Activated effector memory CD4-positive, alpha-beta T cell treated with anti-CD3 and anti-CD28 coated beads, Interleukin-2, amount 50 U/mL, for 16 hours (primary cell): ENCODE measurements at places on chromosomes 2 and 18.

GRCh38 chr18:74370115-74370514, 54.5 kb downstream of the C18orf63 start:
- DNase-seq: no peak

DNA sequence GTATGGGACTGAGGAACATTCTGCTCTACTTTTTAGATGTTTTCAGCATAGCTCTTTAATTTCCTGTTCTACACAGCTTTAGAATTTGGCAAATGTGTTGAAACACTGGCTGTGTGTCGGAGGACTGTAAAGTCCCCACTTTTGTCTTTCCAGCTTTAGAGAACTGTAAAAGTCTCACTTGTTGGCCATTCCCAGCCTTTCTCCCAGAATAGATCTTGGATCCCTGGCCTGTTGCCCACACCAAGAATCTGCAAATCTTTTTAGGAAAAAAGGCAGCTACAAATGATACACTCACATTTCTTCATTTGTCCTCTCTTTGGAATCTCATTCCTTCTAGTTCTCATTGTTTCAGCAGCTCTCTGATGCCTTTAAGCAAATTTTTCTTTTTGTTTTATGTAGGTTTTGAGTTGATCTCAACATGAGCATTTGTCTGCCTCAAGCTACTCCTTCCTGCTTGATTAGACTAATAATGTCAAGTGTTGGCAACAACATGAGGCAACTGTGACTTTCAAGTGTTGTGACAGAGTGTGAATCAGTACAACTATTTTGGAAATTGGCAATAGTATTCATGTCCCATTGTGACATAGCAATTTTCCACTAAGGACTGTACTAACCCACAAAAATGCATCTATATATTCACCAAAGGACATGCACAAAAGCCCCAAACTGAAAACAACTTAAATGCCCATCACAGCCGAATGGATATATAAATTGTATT, 610.8 kb downstream of the EPHA4 start:
- DNase-seq: no peak

DNA sequence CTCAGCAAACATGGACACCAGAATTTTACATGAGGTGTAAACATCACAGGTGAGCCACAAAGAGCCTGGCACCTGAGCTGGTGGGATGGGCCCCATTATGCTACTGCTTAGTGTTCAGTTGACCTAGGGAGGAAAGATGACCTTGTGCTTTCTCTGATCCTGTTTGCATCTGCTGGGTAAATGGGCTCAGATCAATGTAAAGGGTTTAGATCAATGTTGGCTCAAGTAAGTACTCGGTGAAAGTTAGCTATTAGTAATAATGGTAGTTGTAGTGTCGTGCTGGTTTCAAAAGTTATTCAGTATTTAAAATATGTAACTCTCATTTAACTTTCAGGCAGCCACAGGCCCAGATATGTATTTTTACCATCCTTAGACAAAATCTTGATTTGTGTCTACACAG, 19.8 kb downstream of the ABHD3 start:
- no peak for DNase-seq

- no peak for DNase-seq
These were observed 14.0 kb downstream of the PXDN start for GRCh38 chr2:1730015-1730927.

DNA sequence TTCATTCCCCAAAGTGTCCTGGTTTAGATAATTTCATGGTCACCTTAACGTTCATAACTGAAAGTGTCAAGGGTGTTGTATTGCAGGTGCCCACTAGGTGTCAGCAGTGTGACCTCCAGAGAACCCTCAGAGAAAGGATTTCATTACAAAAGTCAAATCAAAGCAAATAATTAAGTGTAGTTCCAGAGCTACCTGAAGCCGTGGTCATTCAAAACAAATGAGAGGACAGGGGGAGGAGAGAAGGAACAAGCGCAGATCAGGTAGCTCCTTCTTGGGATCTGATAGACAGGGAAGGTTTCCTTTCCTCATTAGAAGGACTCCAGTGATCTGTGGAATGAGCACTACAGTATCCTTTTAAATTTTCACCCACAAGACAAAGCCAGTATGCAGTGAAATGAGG, at the start of gene SLC9A4:
TSS of gene SLC9A4 (plus strand) at position 207 of the 400 bp plus-strand sequence. CDS start 534 bp downstream, outside the sequence.
- peak; percentile 82 for DNase-seq

- DNase-seq: no peak
These were observed 47.8 kb downstream of the DYM start for GRCh38 chr18:49412679-49413078.

- DNase-seq: no peak
These were observed 41.6 kb downstream of the GPR155 start for GRCh38 chr2:174445248-174445647.

DNA sequence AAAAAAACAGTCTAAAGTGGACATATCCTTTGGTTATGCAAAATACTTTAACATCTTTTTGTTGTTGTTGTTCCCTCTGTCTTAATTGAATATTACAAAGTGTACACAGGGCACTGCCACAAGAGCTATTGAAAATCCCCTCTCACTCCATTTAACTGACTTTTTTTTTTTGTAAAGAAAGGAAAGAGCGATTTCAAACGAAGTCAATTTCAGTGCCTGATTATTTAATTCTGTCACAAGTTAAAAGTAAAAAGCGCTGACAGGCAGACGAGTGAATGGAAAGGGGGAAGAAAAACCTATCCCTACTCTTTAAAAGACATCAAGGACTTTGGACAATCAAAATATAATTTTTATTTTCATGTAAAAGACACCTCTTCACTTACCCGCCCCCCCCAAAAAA, 1.9 kb downstream of the FIGN start:
- no peak for DNase-seq

DNA sequence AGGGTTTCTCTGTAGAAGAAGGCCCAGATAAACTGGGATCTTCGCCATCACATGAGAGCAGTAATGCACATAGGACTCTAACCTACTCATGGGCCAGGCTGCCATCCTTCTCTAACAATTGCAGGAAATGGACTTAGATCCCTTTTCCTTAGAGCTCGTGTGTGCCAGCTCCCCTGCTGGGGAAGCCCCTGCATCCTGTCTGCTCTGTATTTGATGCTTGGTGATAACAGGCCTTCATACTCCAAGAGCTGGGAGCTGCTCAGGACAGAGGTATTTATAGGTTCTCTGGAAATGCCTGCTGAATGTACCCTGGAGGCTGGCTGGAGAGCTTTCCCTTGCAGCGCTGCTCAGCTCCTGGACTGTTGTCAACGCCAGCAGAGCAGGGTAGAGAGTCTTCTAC, 249.6 kb downstream of the MTX2 start:
- no peak for DNase-seq

GRCh38 chr2:1612391-1613077, 131.8 kb downstream of the PXDN start:
- DNase-seq: peak; percentile 24

DNA sequence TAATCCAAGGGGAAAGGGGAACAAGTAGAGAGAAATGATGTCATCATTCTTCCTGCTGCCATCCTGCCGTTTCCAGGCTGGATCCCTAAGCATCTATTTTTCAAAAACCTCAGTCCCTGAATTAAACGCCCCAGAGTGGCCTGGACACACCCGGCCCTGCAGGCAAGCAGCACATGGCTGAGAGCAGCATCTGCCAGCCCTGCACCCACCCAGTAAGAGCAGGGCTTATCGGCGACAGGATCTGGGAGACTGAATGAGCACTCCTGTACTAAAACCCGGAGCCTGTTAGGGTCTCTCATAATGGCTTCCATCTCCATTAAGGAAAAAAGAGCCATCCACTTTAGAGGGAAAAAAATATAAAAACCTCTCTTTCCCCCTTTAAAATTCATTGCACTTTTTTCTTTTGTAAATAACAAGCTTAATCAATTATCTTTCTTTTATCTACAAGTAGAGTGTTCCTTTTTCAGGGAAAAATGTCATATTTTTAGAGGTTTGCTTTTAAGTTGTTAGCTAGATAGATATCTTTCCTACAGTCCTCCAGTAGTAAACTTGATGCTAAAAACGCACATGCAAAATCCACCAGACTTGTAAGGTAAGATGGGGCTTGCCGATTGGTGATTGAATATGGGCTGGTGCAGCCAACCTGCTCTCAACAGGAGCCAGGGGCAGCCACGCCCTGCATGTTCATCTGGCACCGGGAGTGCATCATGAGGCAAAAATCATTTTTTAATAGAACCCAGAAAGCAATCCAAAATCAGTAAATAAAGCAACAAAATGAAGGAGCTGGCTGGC, 457.8 kb downstream of the EIPR1 start:
- no peak for DNase-seq

- DNase-seq: no peak
These were observed 567.2 kb downstream of the MBD2 start for GRCh38 chr18:53657257-53657656.

- DNase-seq: no peak
These were observed 141.9 kb upstream of the CTAGE1 start for GRCh38 chr18:22559414-22560274.

- no peak for DNase-seq
These were observed 647.7 kb downstream of the BCL11A start for GRCh38 chr2:59905731-59906130.

DNA sequence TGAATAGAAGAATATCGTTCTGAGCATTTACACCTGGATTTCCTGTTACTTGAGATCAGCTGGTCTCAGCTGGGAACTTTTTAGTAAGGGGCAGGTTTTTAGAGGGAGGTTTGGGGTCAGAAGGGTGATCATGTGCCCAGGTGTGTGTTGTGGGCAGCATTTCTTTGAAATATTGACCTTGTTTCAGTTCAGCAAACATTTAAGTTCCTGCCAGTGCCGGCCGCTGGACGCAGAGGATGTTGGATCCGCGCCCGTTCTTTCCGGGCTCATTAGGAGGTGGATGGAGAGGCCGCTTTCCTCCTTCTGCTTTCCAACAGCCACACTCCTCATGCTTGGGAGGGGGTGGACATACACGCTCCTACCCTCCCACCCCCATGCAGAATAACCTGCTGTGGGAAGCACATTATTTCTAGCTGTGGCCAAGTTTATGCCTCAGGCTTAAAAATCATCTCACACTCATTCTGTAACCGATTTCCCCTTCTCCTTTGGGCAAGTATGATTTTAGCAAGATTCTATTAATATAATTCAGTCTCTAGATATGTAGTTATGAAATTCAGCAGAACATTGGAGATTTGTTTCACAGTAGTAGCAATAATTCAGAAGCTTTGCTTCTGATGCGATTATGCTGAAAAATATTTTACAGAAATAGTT, 131.4 kb downstream of the ZNF236 start:
- DNase-seq: no peak

- no peak for DNase-seq
These were observed 230.7 kb upstream of the SYT4 start for GRCh38 chr18:43507842-43508481.

- DNase-seq: no peak
These were observed 94.4 kb upstream of the NEUROD1 start for GRCh38 chr2:181774685-181775084.

DNA sequence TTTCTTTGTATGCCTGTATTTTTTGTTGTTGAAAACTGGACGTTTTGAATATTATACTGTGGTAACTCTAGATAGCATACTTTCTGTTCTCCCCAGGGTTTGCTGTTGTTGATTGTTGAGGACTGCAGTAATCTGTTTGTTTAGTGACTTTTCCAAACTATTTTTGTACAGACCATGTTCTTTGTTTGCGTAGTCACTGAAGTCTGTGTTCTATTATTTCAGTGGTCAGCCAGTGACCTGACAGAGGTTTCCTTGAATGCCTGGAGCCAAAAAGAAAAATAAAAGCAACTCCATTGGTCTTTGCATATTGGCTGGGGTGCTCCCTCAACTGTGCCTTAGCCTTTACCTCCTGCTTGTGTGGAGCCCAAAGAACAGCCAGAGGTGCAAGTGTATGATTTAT, 42.7 kb upstream of the PHLPP1 start:
- no peak for DNase-seq

DNA sequence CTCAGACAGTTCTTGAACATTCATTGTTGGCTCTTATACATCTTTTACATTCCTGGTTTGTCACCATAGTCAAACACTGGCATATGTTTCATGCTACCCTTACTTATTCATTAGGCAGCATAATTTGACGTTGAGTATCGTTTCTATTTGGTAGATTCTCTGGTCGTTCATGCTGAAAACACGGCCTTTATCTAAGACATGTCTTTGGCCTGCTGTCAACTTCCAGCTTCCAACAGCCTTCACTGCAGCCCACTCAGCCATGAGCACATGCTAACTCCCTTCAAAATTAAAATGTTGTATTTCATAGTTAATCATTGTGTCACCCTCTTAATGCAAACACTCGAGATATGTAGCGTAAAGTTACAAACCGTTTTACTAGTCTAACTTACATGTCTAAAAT, 493.0 kb upstream of the NRP2 start:
- DNase-seq: no peak

GRCh38 chr2:24394998-24395397, 34.7 kb upstream of the ITSN2 start:
- no peak for DNase-seq

DNA sequence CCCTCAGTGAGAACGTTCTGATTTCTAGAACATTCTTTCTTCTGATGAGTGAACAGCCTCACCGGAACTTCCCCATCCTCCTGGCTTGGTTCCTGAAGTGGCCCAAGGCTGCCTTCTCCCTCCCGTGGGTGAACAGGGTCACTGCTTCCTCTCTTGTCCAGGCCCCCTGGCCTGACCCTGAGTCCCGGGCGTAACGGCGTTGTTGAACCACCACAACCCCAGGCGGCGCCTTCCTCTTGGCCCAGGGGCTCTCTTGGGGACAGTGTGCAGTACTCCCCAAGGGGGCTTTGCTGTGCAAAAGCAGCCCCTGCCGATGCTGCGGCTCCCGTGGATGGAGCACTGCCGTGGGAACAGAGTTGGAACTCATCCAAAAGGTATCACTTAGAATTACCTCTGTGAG, 147.2 kb downstream of the TSN start:
- no peak for DNase-seq

GRCh38 chr2:201532686-201533304, 81.3 kb downstream of the STRADB start:
- no peak for DNase-seq

DNA sequence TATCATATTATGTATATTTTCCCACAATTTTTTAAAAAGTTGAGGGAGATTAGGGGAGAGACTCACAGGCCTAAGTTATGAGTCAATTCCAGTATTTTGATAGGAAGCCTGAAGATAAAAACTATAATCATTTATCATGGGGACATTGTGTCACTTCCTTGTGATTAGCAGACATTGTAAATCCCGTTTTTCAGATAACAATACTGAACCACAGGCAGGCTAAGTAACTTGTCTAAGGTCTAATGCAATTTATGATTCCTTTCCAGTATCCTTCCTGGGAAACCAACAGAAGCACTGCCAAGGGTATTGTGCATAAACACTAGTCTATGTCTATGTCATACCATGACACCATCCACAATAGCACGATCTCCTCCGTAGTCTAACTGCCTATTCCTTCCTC, 235.2 kb upstream of the PIK3C3 start:
- DNase-seq: no peak

DNA sequence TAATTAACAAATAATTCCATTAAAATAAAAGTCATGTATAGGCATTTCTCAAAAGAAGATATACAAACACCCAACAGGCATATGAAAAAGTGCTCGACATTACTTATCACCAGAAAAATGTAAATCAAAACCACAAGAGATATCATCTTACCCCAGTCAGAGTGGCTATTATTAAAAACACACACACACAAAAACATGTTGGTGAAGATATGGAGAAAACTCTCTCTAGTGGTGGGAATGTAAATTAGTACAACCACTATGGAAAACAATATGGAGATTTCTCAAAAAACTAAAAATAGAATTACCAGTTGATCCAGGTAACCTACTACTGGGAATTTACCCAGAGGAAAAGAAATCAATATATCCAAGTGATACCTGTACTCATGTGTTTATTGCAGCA, 966.3 kb upstream of the POU3F3 start:
- no peak for DNase-seq

GRCh38 chr2:14715600-14715999, 83.1 kb downstream of the LRATD1 start:
- DNase-seq: no peak

GRCh38 chr2:240142256-240142775, 1.9 kb upstream of the OTOS start:
- DNase-seq: no peak

- no peak for DNase-seq
These were observed 105.0 kb downstream of the SPIRE1 start for GRCh38 chr18:12552879-12553242.
